Uterus (tissue), 4 donors: ENCODE measurements at places on chromosomes 3 and 15. TPM values are rescaled to one million over a fixed set of nuclear protein-coding genes. Genes with fewer than 3 reads are reported as not detected.

DNA sequence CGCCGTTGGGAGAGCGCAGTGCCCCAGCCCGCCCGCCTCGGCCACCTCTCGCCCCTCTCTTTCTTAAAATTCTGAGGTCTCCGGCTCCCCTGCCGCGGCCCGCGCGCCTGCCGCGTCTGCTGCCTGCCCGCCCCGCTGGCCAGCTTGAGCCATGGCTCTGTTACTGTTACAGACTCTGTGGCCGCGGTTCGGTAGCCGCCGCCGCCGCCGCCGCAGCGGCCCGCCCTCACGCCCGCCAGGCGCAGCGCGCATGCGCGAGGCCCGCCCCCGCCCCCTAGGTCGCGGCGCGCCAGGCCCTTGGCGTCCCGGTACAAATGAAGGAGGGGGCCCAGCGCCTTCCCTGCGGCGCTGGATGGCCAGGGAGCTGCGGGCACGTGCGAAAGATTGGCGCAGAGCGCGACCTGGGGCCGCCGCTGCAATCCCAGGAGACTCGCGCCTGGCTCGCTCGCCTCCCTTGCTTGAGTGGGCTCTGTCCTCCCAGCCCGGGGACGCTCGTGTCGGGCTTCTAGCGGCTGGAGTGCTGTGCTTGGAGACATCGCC lies at the start of gene ONECUT1:
Gene ONECUT1, minus strand, starts transcription at position 168 of the 540 bp plus-strand sequence. CDS start 452 bp downstream, outside the sequence.
- H3K27ac ChIP-seq, result no peak within 1 kb of the TSS
- H3K4me1 ChIP-seq, result peaks cover 16% of the 10 kb centered on the region
- no peaks in the 10 kb centered on the region for H3K36me3 ChIP-seq
- H3K27me3 ChIP-seq, result peaks cover 57% of the 10 kb centered on the region
- no peak for DNase-seq

GRCh38 chr3:82494977-82495489 lies 733.6 kb upstream of the GBE1 start:
- no peak for DNase-seq
- no peak overlapping the region for H3K4me3 ChIP-seq
- H3K4me1 ChIP-seq, result no peaks in the 10 kb centered on the region
- no peak overlapping the region for H3K27ac ChIP-seq

DNA sequence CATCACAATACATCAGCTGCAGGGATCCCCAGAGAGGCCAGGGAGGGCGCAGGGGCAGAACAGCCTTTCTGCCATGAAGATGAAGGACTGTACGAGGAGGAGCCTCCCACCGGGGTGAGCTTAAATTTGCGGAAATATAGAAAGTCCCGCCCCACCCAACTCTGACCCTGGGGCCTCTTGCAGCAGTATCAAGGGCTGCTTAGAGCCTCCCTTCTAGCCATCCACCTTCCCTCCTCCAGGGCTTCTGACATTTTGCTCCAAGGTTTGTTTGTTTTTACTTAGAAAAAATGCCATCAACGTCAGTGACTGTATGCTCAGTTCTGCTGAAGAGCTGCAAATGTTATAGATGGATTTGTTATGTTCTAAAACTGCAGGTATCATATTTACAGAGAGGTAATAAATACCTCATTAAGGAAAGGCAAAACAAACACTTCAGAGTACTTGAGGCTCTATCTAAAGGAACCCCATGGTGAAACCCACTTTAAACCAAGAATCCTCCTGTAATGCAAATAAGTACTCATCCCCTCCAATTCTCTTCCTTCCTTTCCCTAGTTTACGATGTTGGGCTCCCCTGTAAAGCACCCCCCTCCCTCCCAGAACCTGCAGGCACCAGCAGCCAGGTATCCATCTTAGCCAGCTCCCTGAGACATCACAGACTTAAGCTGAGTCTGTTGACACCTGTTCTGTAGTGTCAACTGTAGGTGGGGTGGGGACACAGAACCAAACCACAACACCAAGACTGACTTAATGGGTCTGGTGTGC lies 30.5 kb downstream of the RFTN1 start:
- H3K27ac ChIP-seq, result peak overlapping the region; percentile 68
- H3K27me3 ChIP-seq, result no peaks in the 10 kb centered on the region
- H3K4me1 ChIP-seq, result no peaks in the 10 kb centered on the region

GRCh38 chr3:42262525-42262924 lies 3.5 kb downstream of the CCK start:
- H3K4me1 ChIP-seq, result peaks cover 12% of the 10 kb centered on the region
- DNase-seq, result no peak
- no peak overlapping the region for H3K27ac ChIP-seq
- H3K4me3 ChIP-seq, result no peak overlapping the region
- no peaks in the 10 kb centered on the region for H3K36me3 ChIP-seq
- peaks cover 30% of the 10 kb centered on the region for H3K27me3 ChIP-seq

- DNase-seq, result no peak
- no peaks in the 10 kb centered on the region for H3K27me3 ChIP-seq
- H3K36me3 ChIP-seq, result no peaks in the 10 kb centered on the region
- H3K4me1 ChIP-seq, result no peaks in the 10 kb centered on the region
Measured at GRCh38 chr3:74328435-74328834, 286.0 kb downstream of the CNTN3 start.

DNA sequence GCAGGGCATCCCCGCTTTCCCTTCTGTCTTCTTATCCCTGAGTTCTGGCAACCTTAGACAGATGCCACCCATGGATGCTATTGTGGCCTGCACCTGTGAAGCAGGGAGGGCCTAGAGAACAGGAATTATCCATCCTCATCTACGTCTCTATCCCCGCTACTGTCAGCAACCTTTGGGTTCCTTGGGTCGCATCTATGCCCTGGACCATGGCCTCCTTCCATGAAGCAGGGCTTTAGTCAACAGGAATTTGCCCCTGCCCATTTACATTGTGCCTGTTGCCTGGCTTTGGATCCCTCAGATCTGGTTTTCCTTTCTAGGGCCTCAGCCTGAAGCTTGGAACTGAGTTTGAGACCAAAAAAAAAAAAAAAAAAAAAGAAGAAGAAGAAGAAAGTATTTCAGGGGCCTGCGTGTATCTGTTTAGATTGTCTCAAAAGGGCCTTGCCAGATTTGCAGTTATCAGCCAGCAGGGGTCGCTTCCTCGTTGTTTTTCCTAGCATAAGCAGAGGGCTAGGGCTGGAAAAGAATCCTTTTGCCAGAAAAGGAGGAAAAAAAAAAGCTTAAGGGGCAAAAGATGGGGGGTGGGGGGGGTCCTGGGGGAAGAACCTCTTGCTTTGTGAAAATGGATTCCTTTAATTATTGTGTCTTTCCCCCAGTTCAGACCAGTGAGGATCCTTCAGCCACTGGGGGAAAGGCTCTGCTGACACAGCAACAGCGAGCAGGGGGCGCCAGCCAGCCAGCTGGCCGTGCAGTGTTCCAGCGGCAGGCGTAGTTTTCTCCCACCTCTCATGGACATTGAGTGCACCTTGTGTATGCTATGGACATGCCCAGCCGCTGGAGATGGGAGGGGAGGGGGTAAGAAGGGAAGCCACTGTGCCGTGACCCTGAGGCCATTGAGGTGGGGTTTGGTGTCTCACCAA lies 65.7 kb upstream of the ALDH1L1 start:
- DNase-seq, result peak; percentile 69
- no peak overlapping the region for H3K4me3 ChIP-seq
- H3K27me3 ChIP-seq, result no peaks in the 10 kb centered on the region
- H3K36me3 ChIP-seq, result no peaks in the 10 kb centered on the region
- H3K27ac ChIP-seq, result no peak overlapping the region

The CAND2 gene
- 32.1 TPM for total RNA-seq
